Retina (tissue), 1 donor: ENCODE measurements at places on chromosomes 4 and X.

GRCh38 chrX:114058988-114059418 lies 524.9 kb upstream of the HTR2C start:
- DNase-seq: no peak

- no peak for DNase-seq
Observed at GRCh38 chr4:16582526-16582925, 315.9 kb downstream of the LDB2 start.

DNA sequence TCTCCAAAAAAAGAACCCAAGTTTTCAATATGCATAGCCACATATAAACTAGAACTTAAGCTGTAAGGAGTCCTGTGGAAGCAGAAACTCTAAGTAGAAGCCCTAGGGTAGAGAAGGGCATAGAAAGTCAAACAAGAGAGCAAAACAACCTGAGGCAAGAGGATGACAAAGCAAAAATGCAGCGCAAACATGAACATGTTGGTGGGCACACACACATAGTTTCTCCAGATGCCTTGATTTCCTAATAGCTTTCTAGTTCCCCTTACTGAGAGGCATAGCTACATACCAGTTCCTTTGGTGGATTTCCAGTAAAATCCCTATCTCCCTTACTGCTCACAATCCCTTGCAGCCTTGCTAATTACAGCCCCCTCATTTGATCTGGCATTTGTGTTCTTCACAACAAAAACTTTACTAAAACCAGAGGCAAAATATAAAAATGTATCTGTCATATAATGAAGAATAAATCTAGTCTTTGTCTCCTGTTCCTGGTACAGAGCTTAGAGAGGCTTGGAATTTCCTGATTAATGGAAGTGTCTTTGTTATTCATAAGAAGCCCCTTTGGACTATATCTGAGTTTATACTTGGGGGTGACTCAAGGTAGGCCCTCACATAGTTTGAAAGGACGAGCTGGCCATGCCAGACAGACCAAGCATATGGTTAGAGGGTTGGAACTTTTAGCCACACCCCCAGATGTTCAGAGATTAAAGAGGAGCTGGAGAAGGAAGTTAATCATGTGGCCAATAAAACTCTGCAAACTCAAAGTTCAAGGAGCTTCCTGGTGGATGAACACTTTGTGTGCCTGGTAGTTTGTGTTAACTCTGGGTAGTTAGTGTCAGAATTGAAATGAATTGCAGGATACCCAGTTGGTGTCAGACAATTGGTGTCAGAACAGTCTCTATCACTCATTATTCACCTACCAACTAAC lies 52.7 kb upstream of the ZCCHC13 start:
- no peak for DNase-seq

DNA sequence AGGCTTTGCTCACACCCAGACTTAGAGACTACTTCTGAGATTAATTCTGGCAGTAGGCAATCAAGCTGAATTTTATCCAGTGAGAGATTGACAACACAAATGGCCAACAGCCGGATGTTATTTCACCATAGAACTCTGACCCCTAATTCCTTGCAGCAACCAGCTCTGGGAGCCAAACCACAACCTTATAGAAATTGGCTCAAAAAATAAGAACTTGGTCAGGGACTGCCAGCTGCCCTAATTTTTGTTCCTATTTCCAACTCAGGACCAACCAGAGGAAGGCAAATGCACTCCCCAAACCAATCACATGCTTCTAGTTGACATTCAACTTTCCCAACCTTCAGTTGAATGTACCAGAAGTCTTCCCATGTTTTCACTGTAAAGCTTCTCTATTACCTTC lies 269.7 kb downstream of the HS3ST1 start:
- DNase-seq: no peak

DNA sequence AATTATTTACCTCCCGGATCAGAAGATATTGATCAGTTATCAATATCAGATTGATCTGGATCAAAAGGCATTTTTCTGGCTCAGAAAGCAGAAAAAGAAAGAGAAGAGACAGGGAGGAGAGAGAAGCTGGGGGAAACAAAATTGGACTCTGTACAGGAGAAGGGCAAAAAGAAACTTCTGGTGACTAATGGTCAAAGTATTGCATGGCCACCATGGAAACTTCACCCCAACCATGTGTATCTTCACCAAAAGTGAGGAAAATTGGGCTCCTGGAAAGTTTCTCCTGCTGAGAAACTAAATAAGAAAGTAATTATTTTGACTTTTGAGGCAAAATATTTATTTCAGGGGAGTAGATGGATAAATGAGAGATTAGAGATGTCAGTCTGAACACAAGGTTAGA lies 33.9 kb downstream of the RNF150 start:
- DNase-seq: no peak

GRCh38 chr4:1246901-1247863 lies 1.7 kb downstream of the CTBP1 start:
- DNase-seq: no peak

GRCh38 chrX:154596290-154596929 lies 11.5 kb downstream of the CTAG1A start:
- no peak for DNase-seq

DNA sequence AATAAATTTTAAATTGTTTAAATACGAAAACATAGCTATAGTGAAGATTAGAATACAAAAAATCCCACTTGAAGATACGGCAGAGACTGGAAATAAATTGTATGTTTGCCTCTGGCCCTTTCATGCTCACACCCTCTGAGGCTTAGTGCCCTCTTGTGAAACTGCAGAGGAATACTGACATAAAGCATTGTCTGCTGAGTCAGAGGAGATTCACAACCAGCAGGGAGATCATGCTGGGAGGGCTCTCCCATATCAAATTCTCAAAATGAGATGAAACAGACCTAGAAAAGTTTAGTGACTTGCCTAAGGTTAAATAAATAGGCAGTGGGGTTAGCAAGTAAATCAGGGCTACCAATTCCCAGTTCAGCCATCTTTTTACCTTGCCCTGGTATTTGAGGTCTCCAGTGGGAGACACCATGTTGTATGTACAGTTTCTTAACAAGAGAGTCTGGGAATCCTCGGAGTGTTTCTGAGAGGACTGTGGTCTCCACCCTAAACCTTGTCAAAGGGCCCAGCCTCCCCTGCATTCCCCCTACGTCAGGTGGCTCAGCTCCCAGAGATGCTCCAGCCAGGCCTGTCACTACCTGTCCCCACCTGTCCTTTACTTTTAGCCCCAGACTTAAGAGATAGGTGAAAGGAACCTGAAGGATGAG lies 581.4 kb upstream of the DIPK2B start:
- DNase-seq: no peak

- DNase-seq: no peak
Observed at GRCh38 chr4:53854991-53855568, 209.3 kb downstream of the CHIC2 start.

DNA sequence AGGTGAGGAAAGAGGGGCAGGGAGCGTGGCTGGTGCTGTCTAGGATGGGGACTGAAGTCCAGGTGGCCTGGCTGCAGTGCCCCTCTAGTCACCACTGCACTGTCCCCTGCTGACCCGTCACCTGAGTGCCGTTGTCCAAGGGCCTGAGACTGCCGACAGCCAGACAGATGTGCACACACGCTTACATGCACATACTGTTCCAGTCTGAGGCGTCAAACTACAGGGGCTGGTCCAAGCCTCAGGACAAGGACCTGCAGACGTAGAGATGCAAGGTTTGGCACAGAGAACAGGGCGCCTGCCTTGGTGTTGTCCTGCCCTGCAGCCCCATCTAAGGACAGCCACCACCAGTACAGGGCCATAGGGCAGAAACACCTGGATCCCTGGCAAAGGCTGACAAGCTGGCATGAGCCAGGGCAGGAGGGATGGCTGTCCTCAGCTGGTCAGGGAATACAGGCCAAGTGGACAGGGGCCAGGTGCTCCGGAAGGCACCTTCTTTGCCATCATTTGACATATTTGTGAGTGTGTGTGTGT lies 1.7 kb downstream of the SLC2A9 start:
- no peak for DNase-seq

DNA sequence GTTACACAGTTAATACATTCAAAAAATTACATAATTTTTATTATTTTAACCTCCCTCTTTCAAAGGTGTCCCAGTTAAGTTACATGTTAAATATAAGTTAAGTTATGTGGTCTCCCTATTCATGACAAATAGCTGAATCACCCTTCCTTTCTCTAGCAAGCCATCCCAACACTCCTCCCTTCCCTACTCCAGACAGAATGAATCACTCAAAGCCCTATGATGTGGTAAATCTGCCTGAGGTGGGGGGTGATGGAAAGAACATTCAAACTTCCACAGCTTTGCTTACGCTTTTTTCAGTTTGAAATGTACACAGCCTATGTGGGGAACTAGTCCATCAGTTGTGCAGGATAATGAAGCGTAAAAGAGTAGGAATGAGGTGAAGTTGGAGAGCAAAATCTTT lies 90.2 kb downstream of the CXCL13 start:
- no peak for DNase-seq

- DNase-seq: peak; percentile 50
Observed at GRCh38 chr4:24328310-24328709, 256.0 kb downstream of the DHX15 start.

GRCh38 chr4:47577779-47578553 lies 92.9 kb downstream of the ATP10D start:
- DNase-seq: no peak

GRCh38 chr4:81786063-81786763 lies 314.5 kb upstream of the RASGEF1B start:
- no peak for DNase-seq

DNA sequence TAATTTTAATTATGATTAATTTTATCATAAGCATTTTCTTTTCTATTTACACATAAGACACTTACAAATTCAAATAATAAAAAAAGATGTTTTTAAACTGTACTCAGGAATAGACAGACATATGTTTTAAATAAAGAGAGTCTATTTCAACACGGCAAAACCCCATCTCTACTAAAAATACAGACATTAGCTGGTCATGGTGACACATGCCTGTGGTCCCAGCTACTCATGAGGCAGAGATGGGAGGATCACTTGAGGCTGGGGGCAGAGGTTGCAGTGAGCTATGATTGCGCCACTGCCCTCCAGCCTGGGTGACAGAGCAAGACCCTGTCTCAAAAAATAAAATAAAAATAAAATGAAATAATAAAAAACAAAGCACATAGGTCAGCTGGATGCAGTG lies 14.8 kb downstream of the FAM9B start:
- DNase-seq: no peak

DNA sequence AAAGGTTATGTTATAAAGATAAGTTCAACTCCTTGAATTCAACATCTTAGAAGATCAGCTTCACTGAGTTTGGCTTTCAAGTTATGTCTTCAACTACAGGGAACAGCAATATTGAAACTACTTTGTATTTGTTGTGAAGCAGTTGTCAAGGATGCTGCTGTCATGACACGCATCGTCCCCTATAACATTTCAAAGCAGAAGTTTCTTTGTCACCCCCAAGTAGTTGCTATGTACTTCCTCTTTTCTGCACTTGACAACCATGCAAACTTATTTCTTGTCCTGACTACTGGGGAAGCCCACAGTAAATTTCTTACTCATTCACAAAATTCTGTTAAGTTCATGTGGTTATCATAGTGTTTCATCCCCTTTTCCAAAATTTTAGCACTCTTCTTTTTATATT lies 14.3 kb downstream of the ANTXR2 start:
- no peak for DNase-seq

DNA sequence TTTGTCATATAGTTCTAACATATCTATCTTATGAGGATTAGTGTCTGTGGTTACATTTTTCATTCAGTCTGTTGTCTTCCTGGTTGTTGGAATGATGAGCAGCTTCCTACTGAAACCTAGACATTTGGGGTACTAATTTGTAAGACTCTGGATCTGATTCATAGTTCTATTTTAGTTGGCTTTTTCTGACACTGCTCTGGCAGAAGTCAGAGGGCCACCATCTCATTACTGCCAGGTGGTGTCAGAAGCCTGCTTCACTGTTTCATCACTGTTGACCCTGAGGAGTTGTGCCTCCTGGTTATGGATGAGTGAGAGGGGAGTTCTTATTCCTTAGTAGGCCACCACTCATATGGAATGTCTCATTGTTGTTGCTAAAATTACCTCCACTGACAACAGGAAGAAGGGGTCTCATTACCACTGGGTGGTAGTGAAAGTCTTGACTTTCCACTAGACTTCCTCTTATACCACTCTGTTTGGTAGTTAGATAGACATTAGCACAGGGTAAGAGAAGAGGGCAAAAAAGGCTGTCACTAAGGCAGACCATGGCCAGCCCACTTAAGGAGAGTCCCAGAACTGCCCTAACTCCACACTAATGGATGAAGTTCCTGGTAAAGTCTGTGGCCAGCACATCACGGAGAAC lies 395.2 kb downstream of the SPOCK3 start:
- no peak for DNase-seq

- DNase-seq: no peak
Observed at GRCh38 chrX:84168574-84168973, 19.4 kb downstream of the RPS6KA6 start.

GRCh38 chrX:151901826-151902225 lies 10.9 kb upstream of the MAGEA4 start:
- DNase-seq: no peak

DNA sequence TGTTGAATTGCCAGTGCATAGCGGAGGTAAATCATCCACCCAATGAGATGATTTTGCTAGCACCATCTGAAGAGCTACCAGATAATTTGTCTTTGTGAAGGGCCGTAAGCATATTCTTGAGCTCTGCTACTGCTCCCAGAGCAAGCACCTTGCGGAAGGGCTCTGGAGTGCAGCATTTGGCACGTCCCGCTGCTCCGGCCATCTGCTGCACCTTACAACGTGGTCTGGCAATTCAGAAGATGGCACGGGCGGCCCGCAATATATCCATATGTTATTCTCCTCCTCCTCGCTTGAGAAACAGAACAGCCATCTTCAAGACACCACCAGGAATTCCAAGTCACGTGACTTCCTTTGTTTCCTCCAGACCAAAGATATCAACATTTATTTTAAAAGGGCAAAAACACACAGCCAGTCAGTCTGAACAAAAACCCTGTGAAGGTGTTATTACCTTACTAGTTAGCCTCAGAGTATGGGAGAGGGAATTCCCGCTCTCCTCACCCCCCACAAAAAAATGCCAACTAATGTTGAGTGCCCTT lies 1095.7 kb upstream of the TENM3 start:
- DNase-seq: no peak

DNA sequence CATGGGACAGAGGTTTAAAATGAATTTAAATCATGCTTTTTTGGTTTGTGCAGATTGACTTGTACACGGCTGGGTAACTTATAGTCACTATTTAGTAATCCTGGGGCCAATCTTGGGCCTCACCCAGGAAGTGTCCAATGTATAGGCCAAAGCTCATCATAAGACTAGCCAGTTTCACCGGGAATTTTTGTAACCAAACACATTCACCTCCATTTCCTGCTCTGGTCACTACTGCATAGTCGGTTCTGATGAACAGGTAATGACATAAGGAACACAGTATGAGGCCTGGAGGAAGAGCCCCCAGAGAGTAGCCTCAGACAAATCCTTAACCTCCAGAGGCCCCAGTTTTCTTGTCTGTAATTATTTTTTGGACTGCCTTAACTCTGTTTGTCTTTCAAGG lies 81.9 kb downstream of the HPRT1 start:
- DNase-seq: no peak
